ENCODE measurements at places on chromosomes 11 and 22.

GRCh38 chr11:31714840-31715239, 96.3 kb downstream of the PAX6 start:
- no peak for ATAC-seq

- ATAC-seq, result no peak
These were observed 311.5 kb downstream of the NTM start for GRCh38 chr11:131681920-131682319.

DNA sequence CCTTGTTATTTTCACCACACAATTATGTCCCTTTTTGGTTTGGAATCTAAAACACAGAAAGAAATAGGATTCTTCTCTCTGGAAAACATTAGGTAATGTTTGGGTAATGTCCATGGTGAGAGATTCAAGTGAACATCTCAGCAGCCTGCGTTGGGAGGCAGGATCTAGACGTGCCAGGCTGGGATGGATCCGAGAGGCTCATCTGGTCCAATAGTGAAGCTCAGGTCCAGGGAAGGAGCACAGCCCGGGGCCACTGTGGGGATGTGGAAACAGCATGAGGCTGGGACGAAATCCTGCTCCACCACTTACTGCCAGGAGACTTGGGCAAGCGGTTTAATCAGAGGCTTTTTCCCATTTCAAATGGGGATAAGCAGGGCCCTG, 109.9 kb downstream of the CSNK2A3 start:
- ATAC-seq, result peak; percentile 87

- no peak for ATAC-seq
These were observed 30.4 kb downstream of the STIM1 start for GRCh38 chr11:3885855-3886254.

GRCh38 chr22:20117633-20118299, 740 bp upstream of the TRMT2A start:
- ATAC-seq, result no peak

Data from gastroesophageal sphincter (tissue), 4 donors.